ENCODE measurements at places on chromosomes 3 and 15.

DNA sequence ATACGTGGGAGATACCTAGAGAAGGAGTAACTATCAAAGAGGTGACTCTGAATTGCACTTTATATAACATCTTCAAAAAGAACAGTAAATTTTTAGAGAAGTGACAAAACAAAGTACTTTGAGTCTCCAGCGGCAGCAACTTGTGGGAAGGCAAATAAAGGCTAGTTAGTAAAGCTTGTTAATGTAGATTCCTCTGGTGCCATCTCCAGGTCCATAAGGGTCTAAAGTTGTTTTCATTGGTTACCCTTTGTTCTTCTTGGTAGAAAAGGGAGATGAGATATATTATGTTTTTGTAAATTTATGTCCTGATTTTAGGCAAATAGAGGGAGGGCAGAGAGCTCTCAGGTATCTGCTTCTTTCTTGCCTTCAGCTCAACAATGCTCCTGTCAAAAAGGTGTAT is 161.6 kb downstream of the MYRIP start:
- DNase-seq, result no peak

DNA sequence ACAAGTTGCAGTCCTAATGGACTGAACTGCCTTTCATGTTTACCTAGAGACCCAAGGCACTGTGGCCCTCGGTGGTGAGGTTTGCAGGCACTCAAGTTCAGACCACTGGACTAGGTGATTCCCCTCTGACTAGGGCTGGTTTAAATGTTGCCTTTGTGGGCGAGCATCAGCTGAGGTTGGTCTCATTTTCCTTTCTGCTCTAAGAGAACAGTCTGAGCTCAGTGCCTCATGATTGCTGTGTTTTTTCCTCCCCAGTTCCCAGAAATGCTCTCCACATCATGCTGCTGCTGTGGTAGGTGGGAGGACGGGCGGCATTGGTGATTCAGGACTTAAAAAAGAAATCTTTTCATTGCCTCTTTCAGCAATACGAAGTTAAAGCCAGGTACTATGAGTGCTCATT is 237.2 kb downstream of the MBNL1 start:
- DNase-seq, result no peak

DNA sequence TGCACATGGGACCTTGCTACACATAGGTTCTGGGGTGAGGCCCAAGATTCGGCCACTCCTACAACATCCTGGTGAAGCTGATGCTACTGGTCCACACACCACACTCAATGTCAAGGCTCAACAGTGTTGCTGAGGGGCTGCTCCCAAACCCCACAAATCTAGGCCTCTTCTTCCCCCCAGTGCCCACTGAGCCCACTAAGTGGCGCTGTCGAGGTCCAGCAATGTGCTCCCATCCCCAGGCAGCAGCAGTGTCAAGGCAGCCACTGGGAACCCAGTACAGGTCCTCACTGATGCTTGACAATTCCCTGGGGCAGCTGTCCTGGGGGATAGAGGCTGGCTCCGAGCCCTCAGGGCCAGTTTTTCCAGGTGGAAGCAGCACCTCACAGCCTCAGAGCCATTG is 21.5 kb downstream of the SCN5A start:
- DNase-seq, result no peak

- no peak for DNase-seq
These were observed 420.7 kb downstream of the SI start for GRCh38 chr3:164657631-164658030.

DNA sequence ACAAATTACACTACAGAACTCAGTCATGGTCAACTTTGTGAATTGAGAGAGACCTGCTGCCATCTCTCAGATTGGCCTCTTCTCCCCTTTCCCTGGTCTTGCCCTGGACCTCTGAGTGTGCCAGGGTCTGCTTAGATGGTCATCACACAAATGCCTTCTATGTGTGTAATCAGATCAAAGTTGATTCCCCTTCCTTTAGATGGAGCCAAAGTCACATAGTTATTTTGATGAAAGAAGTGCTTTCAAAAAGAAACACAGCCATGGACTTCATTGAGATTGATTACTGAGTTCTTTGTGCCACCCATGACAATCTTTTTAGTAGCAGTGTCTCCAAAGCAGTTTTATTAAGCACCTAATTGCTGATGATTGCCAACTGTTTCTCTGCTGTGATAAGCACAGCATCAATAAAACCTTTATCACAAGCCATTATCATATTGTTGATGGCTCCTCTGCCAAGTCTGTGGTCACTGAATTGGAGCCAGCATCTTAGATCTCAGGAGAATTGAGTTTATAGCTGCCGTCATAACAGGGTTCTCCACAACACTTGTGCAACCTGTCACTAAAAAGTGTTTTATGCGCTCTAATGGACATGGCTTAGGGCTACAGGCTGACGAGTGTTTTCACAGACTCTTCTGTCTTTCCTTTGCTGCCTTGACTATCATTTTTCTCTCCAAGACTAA is 149.7 kb upstream of the NUDT16 start:
- no peak for DNase-seq

- no peak for DNase-seq
These were observed 5.0 kb downstream of the FAM219B start for GRCh38 chr15:74901612-74902063.

GRCh38 chr15:56532721-56533460 is 68.0 kb upstream of the MNS1 start:
- no peak for DNase-seq

DNA sequence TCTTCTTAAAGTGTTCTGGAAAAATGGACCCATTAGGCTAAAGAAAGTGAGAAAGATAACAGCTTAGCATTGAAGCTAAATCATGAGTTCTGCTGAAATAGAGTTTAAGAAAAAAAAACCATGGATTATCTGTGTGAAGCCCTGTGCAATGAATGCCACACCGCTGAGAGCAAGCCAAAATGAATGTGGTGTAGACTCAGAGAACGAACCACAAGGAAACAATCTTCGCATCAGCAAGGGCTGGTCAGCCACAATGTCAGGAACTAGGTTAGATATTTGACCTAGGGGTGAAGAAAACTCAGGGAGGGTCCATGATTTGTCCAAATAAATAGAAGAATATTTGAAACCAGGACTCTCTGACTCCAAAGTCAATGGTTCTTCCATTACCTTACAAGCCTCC is 91.4 kb upstream of the MEX3B start:
- DNase-seq, result no peak

Measured in activated CD8-positive, alpha-beta memory T cell treated with anti-CD3 and anti-CD28 coated beads for 4 hours (primary cell).